Stimulated activated CD8-positive, alpha-beta memory T cell treated with anti-CD3 and anti-CD28 coated beads, Interleukin-7, amount 100 ng/mL, for 1 hour (primary cell): ENCODE measurements at places on chromosomes 4 and X.

GRCh38 chr4:185381288-185382196 is 14.2 kb downstream of the LRP2BP start:
- DNase-seq, result no peak

DNA sequence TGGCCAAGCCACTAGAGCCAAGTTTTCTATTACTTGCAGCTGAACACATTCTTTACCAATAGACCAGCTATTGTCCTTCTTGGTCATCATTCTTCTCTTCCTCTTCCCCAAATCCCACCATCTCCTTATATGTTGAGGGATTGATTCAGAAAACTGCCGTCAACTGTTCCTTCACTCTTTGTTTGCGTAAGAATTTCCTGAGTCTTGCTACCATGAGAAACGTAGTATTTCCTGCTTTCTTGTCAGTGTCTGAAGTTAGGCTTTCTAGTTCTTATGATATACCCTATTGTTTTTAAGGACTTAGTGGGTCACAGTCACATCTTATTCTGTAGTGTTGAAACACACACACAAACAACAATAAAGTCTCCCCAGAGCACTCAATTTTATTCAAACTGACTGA is 20.1 kb downstream of the IGFBP7 start:
- no peak for DNase-seq

DNA sequence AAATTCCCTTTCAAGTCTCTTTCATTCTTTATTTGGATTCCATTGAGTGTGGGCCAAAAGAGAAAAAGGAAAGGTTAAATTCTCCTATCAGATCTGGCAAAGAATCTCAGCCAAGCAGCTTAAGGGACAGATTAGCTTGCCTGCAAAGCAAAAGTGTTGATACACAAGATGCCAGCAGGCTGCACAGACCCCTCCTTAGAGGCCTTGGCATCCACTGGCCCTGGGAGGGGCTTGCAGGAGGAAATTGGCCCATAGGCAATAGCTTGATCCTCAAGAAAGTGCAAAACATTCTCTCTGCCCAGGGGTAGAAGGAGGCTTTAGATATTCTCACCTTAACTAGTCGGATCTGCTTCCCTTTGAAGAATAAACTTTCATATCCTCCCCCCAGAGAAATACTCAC is 300.4 kb upstream of the CPEB2 start:
- no peak for DNase-seq

- DNase-seq, result no peak
Measured at GRCh38 chr4:5711479-5712184, 631 bp downstream of the EVC start.

GRCh38 chr4:6926681-6927478 is 17.3 kb downstream of the TBC1D14 start:
- DNase-seq, result no peak

DNA sequence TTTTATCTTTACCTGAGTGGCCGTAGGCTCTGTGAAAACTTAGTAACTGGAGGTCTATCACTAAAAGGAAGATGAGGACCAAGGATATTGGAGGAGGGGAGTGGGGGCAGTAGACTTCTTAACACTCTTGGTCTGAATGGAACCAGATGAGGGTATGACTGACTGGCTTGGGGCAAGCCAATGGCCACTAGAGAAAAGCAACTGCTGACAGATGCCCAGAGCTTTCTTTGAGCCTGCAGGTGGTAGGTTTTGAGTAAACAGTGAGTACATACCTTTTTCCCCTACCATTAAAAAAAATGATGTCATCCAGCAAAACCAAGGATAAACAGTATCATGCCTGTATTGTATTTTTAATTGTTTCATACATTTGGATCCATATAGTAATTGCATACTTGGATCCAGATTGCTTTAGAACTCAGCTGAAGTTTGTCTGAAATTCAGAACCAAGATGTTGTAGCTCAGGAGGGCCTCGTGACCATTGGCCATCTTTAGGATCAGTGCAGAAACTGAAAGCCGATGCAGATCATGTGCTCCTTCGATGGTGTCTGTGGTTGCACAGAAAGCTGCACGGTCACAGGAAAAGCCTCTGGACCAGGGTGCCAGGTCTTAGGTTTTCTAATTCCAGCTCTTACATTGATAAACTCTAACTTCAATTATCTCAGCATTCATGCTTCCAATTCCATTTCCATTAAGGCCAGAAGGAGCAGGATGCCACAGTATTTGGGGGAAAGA is 131.0 kb downstream of the PDGFRA start:
- no peak for DNase-seq

DNA sequence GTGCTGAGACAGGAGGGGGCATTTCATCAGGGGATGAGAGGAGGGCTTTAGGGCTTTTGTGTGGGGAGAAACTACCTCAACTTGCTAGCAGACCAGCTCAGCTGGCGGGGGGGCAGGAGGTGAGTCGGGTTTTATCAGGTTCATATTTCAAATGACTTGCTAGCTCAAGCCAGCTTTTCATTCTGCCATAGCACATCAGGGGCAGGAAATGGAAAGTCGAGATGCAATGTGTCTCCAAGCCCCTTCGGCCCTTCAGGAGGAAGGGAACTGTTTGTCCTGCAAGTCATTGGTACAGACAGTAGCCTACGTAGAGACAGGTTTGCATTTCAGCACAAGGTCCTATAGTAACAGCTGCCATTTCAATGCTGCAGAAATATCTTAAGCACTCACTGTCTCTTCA is 194.1 kb downstream of the PTTG2 start:
- no peak for DNase-seq

GRCh38 chr4:8407316-8407715 is 33.2 kb downstream of the ACOX3 start:
- no peak for DNase-seq

DNA sequence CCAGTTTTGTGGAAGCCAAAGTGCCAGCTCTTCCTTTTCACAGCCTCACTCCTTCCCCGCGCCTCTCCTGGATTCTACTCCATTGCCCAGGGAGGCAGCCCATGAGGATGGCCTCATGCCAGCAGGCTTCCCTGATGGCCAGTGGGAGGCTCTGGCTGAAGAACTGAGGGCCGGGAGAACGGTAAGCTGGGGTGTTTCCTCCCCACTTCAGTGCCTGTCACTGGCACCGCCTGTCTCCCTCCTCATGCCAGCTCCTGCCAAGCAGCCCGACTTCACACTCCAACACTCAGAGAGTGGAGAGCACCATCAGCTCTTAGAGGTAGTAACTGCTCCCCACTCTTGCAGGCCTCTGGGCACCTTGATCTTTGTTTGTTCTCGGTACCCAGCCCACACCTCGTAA is 46.9 kb upstream of the STIM2 start:
- DNase-seq, result no peak

DNA sequence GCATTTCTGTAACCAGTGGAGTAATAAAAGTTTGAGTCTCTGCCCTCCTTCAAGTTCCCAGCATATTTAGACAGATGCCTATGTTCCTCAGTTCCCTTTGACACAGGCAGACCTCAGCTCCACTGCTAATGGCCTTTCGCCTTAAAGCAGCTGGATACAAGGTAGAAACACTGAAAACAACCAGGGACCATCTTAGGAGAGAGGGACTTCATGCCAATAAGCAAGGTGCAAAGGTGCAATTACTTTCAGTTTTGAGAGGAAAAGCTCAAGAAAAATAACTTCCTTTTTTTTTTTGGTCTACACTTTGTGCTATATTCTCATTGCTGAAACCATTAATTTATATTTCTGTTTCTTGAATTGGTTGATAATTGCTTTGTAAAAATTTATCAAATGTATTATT is 781.9 kb upstream of the GALNTL6 start:
- DNase-seq, result no peak

DNA sequence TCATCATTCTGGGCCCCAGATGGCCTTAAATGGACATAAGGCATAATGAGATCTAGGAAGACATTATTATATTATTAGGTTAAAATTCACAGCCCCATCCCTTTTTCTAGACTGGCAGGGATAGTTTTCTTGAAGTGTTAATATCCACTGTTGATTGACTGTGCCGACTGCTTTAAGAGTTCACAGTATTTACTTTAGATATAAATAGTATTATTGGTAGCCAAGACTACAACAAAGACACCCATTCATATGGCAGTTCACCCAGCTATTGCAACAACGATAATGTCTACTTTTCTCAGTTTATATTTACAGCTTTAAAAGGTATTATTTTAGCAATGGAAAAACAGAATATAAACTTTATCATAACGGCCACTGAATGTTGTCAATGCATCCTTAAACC is 922.2 kb upstream of the POU3F4 start:
- no peak for DNase-seq

GRCh38 chrX:46165411-46165810 is 379.8 kb downstream of the ZNF674 start:
- DNase-seq, result no peak

DNA sequence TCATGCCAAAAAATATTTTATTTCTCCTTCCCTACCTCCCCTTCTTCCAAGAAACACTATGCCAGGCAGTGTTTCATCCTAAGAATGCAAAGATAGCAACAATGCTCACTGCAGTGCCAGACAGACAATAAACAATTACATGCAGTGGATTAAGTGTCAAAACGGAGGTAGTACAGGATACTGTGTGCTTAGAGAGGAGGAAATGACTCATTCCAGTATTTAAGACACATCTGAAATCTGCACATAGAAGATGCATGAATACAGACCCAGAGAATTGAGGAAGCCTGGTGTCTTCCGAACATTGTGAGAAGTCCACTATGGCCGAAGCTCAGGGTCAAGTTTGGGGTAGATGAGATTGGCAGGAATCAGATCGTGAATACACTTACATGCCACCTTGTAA is 326.4 kb downstream of the PPP3CA start:
- DNase-seq, result no peak

DNA sequence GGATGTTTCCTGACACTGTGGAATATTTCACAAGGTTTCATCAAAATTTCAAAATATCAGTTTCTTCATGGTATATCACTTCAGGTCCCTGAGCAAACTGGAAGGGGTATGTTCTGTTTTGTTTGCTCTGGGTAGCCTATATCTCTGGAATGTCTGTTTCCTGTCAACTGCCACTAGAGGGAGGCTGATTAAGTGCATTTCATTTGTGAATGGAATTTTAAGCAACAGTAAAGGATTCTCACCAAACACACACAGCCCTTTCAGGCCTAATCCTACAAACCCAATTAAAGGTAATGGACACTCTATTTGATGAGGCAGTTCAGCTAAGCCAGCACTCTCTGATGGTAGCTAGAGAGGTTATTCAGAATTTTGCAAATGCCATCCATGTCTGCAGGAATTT is 307.1 kb downstream of the TEX13A start:
- no peak for DNase-seq

- no peak for DNase-seq
Measured at GRCh38 chrX:153640045-153640686, 6.8 kb upstream of the DUSP9 start.

DNA sequence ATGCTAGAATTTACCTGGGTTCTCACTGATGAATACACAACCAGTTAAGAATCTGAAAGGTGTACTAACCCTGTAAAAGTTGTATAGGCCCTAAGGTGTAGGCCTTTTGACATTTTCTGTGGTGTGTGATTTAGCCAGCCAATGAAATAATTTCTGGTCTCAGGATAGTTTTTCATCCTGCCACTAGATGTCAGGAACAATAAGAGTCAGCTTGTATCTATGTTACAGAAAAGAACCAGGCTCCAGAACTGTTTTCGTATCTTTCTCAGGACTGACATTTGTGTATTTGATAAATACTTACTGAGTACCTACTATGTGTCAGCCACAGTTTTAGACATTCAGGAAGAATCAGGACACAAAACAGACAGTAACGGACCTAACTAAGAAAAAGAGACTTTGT is 673.6 kb upstream of the TENM3 start:
- DNase-seq, result no peak

DNA sequence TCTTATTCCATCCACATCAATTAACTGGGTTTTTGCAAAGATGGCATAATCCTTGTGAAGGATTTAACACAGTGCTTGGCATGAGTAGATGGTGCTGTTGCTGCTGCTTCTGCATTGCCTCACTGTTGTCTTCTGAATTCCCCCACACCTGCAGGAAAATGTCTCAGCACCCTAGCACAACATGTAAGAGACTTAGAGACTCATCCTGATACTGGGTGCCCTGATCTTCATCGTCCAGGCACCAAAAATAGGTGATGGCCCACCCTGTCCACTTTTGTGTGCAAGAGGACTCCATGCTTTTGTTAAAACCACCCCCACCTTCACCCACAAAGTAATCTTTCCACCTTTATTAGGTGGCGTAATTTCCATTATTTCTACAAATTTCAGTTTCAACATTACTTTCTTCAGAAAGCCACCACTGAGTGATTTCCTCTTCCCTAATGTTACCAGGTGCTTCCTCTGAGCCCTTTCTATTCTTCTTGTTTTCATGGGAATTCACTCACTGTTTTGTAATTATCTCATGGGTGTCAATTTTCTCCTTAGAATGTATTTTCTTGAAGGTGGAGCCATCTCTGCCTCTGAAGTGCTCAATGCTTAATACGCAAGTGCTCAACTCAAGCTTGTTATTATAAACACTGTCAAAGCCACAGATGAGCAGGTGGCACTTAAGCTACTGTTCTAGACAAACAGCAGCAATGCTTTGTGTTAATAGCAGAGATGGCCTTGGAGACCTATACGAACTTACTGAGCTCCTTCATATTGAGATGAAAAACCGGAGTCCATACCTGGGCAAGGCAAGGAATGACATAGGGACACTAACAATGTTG is 89.5 kb downstream of the HS3ST1 start:
- DNase-seq, result no peak

- DNase-seq, result no peak
Measured at GRCh38 chr4:76811604-76812412, 86.1 kb downstream of the SOWAHB start.

DNA sequence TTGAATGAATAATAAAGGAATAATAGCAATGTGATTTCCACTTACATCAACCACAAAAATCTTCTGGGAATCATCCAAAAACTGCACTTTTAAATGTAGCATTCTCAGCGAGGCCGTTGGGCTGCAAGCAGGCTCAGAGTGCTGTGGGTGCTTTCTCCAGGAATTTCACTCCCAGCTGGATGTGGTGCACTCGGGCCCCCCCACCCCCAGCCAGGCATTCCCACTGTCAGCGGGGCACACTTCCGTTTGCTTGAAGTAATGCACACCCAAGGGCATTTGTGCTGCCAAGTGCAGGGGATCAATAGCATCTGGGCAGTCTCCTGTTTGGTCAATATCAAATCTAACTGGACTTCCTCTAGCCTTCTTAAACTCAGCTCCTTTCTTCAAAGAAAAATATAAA is at the start of gene FRMD7:
Gene FRMD7, minus strand, starts transcription at position 278 of the 400 bp plus-strand sequence. Its CDS starts 176 bp downstream, at position 102.
- DNase-seq, result no peak

GRCh38 chr4:54185044-54185780 is 43.9 kb upstream of the PDGFRA start:
- no peak for DNase-seq

DNA sequence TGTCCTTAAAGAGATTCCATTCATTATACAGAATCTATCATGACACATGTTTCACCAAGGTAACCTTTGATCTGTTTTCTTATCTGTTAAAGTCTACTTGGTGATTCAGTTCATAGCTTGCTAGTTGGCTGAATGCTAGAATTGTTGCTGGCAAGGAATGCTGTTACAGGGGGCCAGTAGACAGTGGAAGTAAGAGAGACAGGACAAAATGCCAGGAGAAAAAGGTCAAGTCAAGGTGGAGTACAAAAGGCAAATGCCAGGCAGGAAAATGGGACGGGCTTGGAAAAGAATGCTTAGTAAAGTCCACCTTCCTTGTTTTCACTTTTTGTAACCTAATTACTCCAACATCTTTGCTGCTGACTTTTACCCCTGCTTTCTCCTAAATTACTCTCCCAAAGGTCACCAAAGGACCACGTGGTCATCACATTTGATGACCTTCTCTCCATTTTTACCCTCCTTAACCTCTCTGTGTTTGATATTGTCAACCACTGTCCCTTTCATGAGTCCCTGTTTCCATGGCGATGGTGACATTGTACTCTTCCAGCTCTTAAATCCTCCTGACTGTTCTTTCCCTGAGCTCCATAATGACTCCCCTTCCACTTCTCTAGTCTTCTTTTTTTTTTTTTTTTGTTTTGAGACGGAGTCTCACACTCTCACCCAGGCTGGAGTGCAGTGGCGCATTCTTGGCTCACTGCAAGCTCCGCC is 24.5 kb upstream of the TAPT1 start:
- DNase-seq, result no peak
